ENCODE measurements at places on chromosomes 6 and 20.

GRCh38 chr20:53959911-53960578 lies 110.3 kb downstream of the BCAS1 start:
- no peak for DNase-seq

DNA sequence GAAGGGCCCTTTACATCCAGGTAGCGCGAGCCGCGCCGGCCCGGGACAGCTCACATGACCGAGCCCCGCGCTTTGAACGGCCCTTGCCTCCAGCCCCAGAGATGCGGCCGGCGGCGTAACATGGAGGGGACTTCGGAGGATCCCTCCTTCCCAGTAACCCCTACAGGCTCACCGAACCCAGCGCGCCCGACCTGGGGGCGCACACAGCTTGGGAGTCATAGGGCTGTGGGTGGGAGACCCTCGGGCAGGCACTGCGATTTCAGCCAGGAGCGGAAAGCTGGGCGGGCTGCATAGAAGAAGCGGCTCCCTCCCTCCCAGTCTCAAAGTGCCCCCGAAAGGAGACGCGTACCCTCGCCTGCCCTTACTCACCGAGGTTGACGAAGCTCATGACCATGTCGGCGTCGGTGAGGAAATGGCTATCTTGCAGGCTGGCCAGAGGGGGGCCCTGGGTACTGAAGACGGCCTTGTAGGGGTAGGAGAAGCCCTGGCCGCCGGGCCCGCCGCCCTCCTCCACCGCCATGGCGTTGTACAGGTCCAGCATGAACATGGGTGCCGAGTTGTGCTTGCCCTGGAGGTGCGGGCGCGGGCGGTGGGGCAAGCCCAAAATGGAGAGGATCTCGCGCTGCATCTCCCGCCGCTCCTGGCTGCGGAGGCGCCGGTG lies 975 bp downstream of the BMP7 start:
- no peak for DNase-seq

GRCh38 chr20:6768228-6769140 lies 998 bp downstream of the BMP2 start:
- DNase-seq: peak; percentile 29

DNA sequence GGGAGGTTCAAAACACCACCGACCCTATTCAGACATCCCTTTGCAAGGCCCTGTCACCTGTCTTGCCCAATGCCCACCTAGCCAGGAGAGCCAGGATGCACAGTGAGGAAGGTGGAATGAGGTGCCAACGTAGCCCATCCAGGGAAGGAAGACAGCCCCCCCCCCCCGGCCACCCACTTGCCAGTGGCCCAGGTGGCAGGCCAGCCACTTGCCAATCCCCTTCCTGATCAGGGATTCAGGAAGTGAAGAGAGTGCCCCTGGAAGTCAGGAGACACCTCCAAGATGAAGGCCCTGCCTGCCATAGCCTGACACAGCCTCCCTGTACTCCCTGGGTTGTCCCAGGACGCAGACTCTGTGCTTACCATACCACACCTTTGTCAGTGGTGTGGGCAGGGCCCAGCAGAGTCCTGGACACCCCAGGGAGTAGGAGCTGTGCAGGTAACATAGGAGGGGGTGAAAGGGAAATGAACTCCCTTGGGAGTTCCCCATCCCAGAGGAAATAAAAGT lies 54.7 kb downstream of the MRPL14 start:
- no peak for DNase-seq

DNA sequence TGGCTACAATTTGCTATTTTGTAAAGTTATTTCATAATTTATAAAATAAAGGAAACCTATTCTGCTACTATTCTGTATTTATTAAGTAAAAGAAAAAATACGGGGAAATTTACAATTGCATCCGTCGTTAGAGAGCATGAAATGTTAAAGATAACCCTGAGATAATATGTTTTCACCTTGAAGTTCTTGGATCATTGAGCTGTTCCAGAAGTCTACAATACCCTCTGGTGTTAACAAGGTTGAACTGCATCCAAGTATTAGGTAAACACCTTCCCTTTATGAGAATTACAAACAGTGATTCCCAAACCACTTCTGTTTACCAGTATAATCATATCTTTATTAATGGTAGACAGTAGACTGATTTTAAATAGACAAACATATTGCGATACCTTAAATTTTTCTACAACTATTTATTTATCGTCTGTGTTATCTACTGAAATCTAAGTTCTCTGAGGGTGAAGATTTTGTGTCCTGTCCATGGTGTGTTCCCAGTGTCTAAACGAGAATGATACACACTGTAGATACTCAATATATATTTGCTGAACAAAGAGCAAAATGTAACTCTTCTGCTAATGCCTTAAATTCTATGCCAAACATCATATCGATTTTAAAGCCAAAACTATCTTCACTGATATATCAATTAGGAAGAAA lies 28.2 kb downstream of the TBC1D32 start:
- DNase-seq: peak; percentile 15

DNA sequence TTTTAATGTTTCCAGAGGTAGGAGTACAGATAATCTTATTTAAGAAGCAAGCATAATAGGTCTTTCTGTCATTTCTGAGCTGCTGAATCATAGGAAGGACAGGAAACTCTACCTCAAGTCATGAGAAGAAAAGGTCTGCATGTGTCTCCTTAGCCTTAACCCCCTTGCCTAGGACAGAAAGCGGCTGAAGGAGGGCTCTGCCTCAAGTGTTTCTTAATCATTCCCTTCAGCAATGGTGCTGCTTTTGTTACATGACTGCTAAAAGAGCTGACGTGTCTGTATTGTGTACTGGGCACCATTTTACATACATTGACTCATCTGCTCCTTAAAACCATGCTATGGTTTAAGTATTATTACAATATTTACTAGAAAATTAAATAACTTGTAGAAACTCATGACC lies 564.0 kb upstream of the AGPAT4 start:
- DNase-seq: no peak

DNA sequence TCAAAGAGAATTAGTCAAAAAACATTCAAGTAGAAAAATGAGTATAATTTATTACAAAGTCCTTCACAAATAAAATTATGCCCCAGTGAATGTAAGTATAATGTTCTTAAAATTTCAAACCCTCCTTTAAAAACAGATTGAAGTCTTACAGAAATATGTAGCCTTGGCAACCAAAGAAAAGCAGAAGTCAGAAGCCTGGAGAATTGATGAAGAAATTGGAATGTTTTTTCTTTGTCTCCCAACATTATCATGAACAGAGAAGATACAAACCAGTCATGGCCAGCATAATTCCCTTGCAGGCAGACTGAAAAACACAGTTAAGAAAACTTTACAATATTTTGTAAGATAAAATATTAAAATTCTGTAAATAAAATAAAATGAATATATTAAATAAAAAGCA lies 221.9 kb downstream of the TBC1D32 start:
- no peak for DNase-seq

- no peak for DNase-seq
Observed at GRCh38 chr6:168216751-168217191, 102.8 kb downstream of the DACT2 start.

DNA sequence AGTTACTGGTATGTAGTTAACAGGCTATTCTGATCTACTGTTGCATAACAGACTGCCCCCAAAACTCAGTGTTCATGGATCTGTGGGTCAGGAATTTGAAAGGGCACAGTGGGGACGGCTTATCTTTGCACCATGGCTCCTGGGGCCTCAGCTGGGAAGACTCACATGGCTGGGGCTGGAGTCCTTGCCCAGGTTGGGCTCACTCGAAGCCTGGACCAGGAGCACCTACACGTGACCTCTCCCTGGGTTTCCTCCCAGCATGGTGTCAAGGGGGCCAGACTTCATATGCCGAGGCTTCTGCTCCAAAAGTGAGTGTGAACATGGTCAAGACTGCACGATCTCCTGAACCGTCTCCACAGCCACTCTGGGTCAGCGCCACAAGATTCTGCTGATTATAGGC lies 11.7 kb downstream of the SYNDIG1 start:
- DNase-seq: no peak

GRCh38 chr6:11808054-11808453 lies 29.5 kb upstream of the ADTRP start:
- no peak for DNase-seq

DNA sequence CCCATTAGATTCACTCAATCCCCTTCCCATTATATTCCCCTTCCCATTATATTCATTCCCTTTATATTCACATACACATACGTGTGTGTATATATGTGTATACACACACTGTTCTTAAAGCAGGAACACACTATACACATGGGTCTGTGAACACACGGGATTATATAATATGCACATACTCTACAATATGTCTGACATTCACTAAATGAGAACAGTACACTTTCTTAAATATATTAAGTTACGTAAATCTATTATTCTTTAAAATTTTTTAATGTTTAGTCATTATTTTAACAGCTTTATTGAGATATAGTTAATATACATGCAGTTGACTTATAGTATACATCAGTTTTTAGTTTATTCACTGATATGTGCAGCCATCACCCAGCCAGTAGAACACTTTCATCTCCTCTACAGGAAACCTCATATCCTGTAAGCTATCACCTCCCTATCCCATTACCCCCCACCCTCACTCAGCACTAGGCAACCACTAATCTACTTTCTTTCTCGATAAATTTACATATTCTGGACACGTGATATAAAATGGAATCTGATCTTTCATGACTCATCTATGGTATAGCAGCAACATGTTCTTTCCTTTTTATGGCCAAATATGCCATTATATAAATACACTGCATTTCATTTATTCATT lies 13.9 kb upstream of the SUMO4 start:
- no peak for DNase-seq

DNA sequence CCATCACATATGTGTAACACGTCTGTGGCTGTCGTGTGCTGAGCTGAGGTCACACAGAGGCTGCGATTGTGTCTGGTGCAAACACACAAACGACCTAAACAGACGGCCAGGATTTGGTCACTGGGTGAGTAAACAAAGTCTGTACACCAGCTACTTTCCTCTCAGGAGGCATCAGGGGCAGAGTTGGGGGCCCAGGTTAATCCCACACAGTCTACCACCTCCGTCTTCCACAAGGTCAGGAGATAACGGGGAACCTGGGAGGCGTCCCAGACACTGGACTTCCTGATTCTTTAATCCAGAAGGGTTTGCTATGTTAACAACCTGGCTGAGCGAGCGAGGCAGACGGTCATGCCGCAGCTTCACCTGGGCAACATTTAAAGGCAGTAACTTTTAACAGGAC lies 1.5 kb downstream of the DACT2 start:
- DNase-seq: no peak

DNA sequence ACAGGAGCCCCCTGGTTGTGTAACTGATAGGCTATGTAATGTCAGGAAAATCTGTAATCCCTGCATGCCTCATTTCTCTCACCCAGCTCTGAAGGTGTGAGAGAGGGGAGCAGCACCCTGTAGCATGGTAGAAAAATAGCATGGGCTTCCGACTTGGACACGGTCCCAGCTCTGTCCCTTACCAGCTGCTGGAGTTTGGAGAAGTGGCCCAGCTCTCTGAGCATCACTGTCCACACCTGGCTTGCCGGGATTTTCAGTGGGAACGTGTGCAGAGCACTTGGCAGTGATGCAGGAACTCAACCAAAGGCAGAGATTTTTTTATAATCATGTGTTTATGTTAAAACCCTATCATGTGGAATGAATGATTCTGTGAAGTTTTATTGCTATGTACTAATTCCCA lies 34.6 kb downstream of the STK35 start:
- peak; percentile 70 for DNase-seq

- no peak for DNase-seq
Observed at GRCh38 chr6:137715589-137716045, 151.4 kb upstream of the TNFAIP3 start.

- DNase-seq: no peak
Observed at GRCh38 chr20:54255157-54255556, 47.3 kb downstream of the PFDN4 start.

DNA sequence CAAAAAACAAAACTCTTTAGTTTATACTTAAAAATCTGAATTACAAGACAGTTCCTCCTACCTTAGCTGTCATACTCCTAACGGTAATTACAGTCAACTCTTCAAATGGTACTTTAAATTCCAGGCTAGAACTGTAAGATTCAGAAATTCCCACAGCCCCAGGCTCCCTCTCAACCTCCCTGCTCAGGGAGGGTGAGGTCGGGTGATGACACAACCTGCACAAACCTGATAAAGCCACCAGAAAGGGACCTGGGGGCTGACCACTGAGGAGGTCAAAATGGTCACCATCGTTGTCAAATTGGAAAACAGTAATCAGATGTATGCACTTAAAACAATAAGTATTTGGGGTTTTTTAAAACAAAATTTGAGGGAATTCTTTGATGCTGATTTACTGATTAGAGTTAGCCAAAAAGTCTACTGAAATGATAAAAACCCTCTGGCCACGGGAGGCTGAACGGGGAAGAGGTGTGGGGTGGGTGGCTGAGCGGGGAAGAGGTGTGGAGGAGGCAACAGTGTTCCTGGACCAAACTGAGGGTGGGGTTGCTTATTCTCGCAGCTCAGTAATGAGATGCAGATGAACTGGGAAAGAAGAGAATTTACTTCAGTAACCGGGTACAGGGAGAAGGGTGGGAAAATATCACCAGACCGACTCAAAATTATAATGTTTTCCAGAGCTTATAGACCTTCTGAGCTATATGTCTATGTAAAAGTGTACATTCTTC lies 52.4 kb downstream of the SLC22A1 start:
- no peak for DNase-seq

DNA sequence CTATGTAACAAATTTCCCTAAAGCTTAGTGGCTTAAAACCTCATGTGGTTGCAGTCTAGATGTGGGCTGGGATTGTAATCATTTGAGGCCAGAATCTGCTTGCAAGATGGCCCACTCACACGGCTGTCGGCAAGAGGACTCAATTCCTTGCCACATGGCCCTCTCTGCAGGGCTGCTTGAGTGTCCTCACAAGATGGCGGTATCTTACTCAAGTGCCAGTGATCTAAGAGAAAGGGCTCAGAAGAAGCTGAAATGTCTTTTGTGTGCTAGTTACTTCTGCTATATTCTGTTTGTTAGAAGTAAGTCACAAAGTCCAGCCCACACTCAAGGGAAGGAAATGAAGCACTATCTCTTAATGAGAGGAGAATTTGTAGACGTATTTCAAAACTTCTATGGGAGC lies 47.1 kb upstream of the PMEPA1 start:
- no peak for DNase-seq

DNA sequence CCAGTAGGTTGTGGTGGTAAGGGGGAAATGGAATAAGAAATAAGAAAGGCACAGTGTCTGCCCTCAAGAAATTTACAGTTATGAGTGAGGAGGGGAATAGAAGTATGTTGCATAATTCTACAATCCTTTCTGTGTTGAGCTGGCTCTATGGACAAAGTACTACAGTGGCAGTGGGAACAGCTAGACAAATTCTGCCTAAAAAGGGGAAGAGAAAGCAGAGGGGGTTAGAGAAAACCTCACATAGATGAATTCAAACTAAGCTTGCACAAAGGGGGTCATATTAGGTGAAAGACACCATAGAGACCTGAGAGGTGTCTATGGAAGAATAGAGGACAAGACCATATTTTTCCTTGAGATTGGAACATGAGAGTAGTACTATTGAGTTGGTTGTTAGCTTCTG lies 146.9 kb upstream of the VGLL2 start:
- DNase-seq: no peak

DNA sequence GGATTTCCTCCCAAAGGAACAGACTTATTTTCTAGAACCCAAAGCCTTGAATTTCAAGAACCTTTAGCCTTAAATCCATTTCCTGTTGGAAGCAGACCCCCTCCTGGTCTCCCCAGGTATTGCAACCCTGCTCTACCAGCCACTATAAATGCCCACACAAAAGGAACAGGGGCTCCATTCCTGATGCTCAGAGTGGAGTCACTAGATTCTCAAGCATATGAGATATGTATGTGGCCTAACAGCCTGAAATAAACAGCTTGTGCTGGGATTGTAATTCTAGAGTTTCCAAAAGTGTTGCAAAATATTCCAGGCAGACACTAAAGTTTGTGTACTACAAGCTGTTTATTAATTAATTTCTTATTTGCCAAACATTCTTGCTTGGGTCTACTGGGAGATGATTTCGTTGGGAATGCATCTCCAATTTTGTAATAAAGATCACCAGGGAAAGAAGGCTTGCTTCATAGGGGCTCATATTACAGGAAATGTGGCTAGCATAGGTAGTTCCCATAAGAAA lies 44.8 kb downstream of the RIPOR3 start:
- DNase-seq: no peak
